ENCODE measurements at places on chromosomes 5 and 9.

GRCh38 chr5:149216496-149216895, 55.2 kb upstream of the AFAP1L1 start:
- DNase-seq: no peak

DNA sequence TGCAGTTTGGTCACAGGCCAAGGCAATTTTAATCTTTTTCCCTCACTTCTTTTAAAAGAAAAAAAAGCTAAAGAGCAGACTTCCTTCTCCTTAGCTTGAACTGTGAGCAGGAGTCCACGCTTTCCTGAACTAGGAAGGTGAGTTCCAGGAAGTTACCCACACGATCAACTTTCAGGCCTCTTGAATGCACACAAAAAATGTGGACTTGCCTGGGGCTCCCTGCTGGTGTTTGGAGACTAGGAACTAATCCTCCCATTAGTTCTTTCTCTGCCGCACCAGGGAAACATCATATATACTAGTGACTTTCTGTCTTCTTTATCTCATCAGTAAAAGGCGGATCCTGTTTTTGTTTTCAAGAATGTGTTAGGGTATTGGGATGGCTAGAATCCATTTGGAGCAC, 240.0 kb downstream of the GOLPH3 start:
- no peak for DNase-seq

GRCh38 chr9:70806875-70807274, 314.5 kb downstream of the TRPM3 start:
- DNase-seq: no peak

- DNase-seq: no peak
Measured at GRCh38 chr5:878125-878524, 14.5 kb downstream of the BRD9 start.

DNA sequence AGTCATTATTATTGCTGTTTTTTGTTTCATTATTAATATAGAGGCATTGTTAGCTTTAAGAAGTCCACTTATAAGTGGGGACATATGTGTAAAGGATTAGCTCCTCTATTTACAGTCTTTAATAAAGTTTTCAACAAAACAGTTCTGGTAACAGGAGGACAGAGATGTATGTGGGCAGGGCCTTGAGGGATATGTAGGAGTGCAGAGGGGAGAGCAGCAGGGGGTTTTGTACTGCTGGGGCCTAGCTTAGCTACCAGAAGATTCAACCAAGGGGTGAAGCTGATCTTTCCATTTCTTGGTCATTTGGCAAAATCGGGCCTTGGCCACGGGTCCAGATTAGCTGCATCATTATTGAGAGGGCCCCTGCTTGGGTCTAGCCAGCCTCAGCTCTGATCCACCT, 89.9 kb downstream of the PPARGC1B start:
- no peak for DNase-seq

DNA sequence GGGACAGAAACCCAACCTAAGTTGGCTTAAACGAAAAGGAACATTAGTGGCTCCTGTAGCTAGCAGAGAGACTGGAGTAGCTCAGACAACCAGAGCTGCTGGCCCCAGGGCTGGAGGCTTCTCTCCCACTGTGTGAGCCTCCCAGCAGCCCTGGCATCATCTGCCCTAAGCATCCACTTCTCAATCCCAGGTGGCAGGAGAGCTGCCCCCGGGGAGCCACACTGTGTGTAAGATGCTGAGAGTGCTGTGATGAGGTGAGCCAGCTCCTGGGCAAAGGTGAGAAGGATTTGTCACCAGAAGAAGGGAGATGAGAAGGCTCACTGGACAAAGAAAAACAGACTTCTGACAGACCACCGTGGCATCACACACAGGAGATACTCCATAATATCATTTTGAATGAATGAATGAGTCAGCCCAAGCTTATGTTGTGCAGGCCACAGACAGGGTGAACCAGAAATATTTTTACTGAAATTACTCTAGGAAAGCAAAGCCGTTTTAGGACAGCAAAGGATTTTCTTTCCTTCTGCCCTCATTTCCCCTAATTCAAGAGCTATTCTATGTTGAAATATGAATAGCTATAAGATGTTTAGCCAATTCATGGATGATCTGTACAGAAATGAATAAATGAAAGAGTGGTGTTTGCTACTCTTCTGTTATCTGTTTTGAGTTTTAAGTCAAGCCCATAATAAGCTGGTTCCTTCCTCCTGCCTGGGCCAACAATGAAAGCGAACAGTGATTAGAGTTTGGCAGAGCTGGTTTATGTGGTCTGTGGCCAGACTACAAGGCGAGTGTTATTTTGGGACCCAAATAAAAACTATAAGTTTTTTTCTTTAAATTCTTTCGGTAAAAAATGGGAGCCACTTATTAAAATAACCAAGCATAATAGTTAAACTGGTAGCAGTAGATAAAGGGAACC, 57.4 kb upstream of the ECM2 start:
- DNase-seq: no peak

DNA sequence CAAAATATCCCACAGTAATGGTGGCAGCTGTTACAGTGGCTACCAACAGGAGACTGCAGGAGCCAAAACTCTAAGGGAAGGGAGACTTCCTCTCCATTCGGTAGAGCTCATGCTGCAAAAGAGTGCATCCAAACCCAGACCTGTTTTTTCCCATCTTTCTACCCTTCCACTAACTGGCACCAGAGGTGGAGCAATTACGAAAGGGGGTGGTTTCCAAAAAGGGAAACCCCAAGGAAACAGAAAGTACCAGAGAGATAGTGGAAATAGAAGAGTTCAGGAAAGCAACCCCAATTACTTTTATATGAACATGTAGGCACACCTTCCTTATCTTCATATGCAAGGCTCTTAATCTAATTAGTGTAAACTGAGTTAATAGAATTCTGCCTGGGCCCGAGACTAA, 7.3 kb upstream of the WDR41 start:
- no peak for DNase-seq

- no peak for DNase-seq
Measured at GRCh38 chr5:134491841-134492442, 33.5 kb upstream of the JADE2 start.

Data from NCI-H460 (cell line).